ENCODE measurements at places on chromosomes 4 and X.

GRCh38 chrX:30275498-30275897 is 28.6 kb downstream of the MAGEB1 start:
- DNase-seq: no peak

DNA sequence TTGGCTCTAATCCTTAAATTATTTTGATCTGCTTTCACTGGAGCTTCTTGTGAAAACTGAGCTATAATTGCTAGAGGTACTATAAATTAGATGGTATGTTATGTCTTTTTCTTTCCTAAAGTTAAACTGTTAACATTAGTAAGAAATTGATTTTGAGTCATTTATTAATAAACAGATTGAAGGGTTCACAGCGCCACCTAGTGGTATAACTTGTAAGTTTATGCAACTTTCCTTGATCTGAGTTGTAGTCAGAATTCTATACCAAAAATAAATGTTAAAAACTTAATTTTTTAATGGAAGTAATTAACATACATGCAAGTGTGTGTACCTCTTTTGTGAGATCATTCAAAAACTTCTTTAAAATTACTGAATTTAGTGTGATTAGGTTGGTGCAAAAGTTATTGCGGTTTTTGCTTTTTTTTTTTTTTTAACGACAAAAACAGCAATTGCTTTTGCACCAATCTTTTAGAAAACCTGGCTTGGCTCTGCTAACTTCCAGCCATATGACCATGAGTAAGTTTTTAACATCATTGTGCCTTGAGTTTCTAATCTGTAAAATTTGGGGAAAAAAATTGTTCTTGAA is 151.5 kb downstream of the CENPC start:
- peak; percentile 11 for DNase-seq

GRCh38 chr4:108795733-108796132 is 32.9 kb upstream of the ETNPPL start:
- no peak for DNase-seq

DNA sequence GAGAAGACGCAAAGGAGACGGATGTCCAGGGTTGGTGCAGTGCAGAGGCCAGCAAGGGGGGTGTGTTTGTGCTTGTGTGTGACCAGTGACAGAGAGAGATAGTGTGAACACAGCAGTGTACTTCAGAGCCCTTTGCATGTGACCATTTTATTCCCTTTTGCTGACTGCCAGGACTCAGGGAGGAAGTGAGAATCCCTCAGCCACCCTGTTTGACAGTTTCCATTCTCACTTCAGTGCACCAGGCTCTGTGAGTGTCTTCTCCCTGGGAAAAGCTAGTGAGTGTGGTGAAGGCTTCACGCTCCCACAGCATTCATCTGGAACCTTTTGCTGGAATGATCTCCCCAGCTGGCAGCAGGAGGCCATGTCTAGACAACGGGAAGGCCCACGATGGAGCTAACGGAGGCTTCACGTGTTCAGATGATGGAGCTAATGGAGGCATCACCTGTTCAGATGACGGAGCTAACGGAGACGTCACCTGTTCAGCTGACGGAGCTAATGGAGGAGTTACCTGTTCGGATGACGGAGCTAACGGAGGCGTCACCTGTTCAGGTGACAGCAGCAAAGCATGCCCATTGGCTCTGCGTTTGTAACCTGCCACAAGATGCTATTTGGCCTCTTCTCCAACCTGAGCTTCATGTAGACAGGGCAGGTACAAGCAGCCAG is 195.4 kb downstream of the AFAP1 start:
- DNase-seq: no peak

GRCh38 chrX:69535661-69536060 is 31.5 kb downstream of the NALF2 start:
- no peak for DNase-seq

All from SHP77 (cell line).